HepG2 (cell line): ENCODE measurements at places on chromosomes 3 and 15.

DNA sequence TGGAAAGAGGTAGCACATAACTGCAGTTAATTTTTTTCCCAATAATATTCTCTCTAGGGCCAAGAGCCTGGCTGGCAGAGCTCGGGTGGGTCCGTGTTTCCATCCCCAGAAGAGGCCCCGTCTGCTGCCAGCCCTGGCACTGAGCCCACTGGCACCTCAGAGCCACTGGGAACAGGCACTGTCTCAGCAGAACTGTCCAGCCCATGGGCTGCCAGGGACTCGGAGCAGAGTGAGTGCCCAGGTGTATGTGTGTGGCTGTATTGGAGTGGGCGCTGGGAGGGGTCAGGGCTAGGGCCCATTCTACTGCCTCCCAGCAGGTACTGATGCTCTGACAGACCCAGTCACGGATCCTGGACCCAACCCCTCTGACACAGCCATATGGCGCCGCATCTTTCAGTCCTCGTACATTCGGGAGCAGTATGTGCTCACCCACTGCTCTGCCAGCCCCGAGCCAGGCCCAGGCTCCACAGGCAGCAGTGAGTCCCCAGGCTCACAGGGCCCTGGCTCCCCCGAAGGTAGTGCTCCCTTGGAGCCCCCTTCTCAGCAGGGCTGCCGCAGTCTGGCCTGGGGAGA is 8.9 kb downstream of the VWA5B2 start:
- no peak for DNase-seq

DNA sequence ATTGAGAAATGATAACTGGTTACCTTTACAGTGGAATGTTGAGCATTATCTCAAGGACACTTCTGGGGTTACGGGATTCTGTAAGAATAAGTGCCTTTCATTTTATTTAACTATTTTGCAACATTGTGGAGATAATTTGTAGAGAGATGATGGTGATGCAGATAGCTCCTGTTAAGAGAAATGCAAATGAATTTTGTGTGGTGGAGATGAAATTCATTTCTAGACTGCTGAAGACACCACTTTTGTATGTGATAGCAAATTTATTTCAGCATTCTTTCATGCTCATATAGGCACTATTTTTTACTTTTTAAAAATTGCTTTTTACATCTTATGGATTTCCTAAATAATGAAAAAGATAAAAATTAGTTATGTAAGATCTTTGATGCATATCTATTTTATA is 463.3 kb upstream of the CBLB start:
- DNase-seq, result no peak

GRCh38 chr15:39132954-39133600 is 447.8 kb upstream of the THBS1 start:
- DNase-seq, result no peak

DNA sequence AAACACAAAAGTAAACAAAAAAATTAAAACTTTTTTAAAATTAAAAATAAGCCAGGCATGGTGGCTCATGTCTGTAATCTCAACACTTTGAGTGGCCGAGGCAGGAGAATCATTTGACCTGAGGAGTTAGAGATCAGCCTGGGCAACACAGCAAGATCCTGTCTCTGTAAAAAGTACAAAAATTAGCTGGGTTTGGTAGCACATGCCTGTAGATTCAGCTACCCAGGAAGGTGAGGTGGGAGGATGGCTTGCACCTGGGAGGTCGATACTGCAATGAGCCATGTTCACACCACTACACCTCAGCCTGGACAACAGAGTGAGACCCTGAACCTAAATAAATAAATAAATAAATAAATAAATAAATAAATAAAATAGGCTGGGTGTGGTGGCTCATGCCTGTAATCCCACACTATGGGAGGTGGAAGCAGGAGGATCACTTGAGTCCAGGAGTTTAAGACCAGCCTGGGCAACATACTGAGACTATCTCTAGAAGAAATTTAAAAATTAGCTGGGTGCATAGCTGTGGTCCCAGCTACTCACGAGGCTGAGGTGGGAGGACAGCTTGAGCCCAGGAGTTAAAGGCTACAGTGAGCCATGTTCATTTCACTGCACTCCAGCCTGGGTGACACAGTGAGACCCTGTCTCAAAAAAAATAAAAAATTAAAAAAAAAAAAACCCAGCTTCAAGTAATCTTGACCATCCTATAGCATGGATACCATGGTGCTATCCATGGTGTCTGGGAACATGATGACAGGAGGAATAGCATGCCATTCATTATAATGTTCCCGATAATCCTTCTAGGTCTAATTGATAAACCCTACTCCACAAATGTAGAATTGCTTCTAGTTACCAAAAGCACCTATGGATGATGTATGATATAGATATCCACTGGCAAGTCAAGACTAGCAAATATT is 4.2 kb downstream of the MYO5A start:
- no peak for DNase-seq

DNA sequence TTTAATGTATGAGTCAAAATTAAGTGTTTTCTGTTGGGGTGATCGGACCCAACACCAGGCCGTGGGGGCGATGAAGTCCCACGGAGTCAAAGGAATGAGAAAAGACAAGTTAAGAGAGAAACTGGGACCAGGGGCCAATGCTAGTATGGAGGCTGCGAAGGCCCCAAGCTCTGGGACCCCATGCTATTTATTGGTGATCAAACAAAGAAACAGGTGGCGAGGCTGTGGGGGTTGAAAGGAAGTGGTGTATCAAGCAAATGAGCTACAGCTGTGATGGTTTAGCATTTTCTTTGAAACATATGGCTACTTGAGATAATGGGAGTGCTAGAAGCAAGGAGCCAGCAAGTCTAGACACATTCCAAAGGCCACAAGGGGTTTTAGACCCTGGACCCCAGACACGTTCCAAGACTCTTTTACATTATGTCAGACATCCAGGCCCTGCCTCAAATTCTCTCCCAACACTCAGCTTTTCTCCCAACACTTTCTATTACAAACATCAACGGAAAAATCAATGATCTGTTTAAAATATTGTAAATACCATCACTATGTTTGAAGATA is 56.0 kb upstream of the SNRPN start:
- DNase-seq, result no peak
